GM13977 (cell line): ENCODE measurements at places on chromosomes 2 and 18.
A peak's percentile ranks its signal among the peaks of the same experiment; 100 is the strongest.

DNA sequence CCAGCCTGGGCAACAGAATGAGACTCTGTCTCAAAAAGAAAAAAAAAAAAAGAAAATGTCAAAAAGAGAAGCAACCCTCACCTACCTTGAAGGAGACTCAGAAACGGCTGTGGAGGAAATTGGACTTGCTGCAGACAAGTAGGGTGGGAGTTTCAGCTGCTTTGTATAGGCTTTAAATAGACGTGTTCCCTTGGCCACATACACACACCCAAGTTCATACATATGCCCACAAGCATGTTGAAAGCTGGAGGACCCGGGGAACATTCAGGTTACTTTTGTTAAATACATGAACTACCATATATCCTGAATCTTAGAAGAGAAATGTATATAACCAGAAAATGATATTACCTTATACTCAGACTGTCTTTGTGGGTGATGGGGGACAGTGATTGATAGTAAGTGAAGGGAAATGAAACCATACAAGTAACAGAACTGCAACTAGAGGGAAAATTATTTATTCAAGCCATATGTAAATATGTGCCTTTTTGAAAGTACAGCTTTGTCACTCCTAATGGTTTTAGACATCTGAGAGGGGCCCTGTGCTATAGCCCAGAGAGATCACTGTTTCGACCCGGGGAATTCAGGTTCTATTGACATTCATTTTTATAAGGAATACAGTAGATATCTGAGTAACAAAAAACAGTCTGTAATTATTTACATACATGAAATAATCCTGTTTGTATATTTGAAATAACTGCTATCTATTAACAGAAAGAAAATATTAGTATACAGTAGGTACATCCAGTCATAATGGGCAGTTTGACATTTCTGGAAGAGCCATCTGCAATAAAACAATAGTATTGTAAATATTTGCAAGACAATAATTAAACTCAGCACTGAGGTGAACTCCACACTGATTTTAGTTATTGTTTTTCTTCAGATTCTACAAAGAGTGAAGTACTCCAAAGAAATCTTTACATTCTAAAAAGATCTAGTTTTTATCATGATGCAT lies 48.0 kb upstream of the TGIF1 start:
- DNase-seq: peak; percentile 73

GRCh38 chr2:223835701-223836532 lies 1.5 kb downstream of the AP1S3 start:
- peak; percentile 80 for DNase-seq

DNA sequence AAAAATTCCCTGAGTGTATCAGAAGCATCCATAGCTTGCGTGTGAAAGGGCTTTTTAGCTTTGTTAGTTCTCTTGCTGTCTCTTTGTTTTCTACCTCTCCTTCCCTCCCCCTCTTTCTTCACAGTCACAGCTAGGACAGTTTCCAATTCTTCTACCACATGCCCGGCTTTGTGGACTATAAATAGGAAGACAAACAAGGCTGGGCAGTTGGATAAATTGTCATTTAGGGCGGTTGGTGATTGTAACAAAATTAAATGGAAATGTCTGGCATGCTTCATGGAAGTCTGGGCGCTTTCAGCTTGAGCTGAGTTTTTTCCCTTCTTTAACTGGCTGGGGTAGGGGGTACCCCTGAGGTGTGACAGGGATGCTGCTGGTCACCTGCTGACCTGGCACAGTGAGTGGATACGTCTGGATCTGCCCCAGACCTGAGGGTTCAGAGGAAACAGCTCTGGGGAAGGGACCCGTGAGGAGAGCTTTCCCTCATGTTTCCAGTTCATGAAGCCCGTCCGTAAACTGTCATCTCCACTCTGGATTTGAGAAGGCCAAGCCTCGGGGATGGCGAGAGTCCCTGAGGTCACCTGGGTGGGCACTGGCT lies 29.0 kb upstream of the GIGYF2 start:
- no peak for DNase-seq

DNA sequence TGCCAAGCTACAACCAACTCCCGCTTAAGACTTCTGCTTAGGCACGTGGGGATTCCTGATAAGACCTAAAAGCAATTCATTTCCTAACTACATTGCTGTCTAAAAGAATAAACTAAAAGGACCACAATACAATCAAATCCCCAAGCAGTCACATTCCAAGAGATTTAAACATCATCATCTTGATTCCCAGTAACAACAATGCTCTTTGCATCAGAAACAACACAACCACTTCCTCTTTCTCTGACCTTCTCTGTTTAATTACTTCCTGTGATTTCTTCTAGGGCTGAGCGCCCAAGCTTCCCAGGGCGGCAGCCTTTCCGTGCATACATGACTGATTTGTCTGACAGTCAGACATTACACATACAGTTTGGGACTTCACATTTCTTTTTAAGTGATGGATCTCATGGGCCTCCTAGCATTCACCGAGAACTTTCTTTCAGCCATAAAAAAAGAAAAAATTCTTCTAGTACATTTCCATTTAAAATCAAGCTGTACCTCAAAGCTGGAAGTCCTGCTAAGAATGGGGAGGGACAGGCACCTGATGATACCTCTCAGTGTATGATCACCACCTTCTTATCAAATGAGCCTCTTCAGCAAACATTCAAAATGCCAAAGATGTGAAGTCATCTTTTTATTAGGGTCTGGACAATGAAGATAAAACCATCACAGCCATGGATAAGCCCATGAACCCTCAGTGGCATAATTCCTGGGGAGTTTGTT lies 11.5 kb downstream of the SPRED2 start:
- peak; percentile 51 for DNase-seq

GRCh38 chr18:60500960-60501359 lies 128.4 kb upstream of the MC4R start:
- DNase-seq: no peak

DNA sequence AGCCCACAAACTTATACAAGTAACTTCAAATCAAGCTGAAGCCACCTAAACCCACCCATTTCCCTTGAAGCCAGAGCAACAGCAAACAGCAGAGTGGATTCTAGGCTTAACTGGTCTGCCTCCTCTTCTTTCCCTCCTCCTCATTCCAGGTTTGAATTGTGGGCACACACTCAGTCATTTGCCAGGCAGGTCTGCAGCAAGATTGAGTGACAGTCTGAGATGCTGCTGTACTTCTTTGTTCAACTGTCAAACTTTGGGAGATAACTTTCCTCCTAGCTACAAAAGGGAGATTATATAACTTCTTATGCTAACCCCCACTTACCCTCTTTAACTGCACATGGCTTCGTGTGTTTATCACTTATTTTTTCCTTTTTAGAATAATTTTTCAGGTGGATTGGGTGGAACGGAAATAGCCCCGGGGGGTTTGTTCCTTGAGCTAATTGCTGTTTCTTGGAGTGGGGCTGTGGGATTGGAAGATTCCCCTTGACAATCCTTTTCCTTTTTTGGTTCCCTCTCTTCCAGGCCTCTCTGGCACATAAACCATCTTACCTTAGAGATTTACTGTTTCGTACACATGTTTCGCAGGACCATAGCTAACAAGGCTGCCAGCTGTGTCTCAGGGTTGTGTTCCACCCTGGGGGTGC lies 55.0 kb downstream of the RNF144A start:
- no peak for DNase-seq

- DNase-seq: no peak
Observed at GRCh38 chr2:12652723-12653122, 64.0 kb upstream of the TRIB2 start.

DNA sequence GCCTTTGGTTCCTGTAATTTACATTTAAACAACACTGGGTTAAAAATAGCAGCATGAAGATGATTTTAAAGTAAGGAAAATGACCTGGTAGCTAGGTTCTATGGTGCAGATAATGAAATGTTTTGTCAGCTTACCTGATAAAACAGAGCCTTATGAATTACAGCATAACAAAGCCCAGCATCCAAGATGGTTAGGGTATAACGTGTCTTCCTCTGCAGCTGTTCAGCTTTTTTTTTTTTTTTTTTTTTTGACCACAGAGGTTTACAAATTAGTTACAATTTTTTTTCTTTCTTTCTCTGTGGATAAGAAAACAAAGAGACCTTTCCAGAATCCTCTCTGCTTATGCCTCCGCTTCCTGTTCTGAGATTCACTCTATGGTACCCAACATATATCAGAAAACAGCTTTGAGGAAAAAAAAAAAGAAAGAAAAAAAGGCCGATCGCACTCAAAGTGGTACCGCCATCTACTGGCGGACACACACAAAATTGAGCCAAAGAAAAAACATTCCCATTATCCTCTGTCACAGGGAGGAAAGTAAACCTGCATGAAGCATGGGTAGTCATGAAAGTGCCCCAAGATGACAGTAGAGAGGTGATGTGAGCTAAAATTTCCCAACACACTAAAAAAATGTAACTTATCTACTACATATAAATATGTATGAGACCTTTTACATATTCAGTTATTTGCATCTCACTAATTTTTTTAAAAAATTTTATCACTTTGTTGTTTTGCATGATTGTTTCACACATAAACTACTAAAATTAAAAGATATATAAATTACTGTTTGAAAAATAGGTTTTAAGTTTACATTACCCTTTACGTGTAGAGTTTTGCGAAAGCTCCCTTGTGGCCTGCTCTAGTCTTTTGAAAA lies at the start of gene SCN3A:
Gene SCN3A, minus strand, starts transcription at position 362 of the 871 bp plus-strand sequence. CDS start 27,656 bp downstream, outside the sequence.
- no peak for DNase-seq

- no peak for DNase-seq
Observed at GRCh38 chr2:229794636-229795035, 80.3 kb upstream of the DNER start.

DNA sequence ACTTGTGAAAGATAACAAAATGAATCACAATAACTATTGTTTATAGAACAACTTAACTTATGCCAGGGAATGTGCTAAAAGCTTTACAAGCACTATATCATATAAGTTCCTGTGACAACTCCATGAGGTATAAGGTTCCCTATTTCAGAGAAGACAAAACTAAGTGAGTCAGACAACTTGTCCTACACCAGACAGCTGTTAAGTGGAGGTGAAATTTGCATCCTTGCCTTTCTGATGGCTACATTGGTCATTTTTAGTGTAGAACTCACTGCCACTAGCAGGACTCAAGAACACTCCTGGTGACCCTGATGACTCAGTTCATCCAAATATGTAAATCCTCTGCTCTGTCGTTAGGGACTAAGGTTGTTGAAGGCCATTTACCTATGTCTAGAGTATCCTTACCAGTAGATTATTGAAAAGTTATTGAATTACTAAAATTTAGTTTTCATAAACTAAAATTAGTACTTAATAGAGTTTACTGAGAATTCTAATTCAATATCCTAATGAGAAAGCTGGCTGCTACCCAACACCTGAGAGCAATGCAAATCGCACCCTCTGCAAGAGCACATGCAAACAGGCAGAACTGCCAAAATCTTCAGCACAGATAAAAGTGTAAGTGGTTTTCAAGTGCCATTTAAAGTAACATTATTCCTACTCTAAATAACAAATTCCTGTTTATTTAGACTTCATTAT lies 636.2 kb downstream of the NRXN1 start:
- DNase-seq: no peak

DNA sequence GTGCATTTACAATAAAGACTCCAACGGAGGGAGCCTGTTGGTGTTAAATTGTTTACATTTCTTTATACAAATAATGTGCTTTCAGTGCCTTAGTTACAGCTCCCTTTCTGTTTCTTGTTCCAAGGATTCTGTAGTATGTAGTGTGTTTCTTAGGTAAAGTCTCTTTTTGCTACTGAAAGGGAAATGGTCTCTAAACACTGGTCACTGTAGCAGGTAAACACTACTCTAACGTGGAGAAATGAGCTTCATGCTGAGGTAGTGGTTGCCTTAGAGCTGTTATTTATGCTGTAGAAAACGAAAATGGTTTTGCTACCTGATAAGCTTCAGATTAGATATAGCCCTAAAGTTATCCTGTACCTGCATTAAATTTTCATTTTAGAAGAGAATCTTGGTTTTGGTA lies 163.6 kb downstream of the CAPN13 start:
- no peak for DNase-seq

DNA sequence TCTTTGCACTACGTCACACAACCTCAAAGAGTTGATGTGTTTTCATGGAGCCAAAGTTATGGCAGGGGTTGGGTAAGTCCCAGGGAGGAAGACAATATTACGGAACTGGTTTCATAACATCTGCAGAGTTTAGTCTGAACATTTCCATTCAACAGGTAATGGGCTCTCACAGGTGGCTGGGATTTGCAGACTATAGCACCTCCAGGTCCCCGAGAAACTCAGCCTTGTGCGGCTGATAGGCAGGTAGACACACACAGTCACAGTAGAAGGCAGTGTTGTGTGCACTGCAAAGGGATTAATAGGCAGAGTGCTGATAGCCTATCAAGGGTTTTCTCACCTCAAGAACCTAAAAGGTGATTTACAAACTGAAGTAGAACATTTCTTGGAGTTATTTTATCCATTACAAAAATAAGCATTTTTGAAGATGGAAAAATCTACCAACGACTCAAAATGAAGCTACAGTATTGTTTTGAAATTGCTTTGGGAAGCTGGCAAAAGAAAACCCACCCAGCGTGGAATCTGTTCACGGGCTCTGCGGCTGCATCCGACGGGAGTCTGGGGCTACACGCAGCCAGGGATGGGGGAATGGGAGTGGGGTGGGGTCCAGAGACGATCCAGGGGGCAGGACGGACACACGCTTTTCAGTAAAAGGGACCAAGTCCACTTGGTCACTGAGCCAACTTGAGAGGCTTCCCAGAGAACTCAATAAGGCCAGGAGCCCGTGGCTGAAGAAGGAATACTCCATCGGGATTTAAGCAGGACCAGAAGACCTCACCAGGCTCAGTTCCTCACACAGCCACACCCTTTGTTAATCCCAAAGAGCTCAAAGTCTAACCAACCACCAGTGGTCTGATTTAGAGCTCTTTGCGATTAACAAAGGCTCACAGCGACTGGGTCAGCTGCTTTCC lies 82.9 kb downstream of the CHRNA1 start:
- no peak for DNase-seq

GRCh38 chr2:62539606-62540407 lies 33.8 kb upstream of the TMEM17 start:
- no peak for DNase-seq

GRCh38 chr2:119684518-119684917 lies 5.5 kb downstream of the TMEM177 start:
- no peak for DNase-seq
